Stimulated activated CD8-positive, alpha-beta memory T cell treated with anti-CD3 and anti-CD28 coated beads, Interleukin-15, amount 100 ng/mL, for 1 hour (primary cell): ENCODE measurements at places on chromosomes 7 and 10.

DNA sequence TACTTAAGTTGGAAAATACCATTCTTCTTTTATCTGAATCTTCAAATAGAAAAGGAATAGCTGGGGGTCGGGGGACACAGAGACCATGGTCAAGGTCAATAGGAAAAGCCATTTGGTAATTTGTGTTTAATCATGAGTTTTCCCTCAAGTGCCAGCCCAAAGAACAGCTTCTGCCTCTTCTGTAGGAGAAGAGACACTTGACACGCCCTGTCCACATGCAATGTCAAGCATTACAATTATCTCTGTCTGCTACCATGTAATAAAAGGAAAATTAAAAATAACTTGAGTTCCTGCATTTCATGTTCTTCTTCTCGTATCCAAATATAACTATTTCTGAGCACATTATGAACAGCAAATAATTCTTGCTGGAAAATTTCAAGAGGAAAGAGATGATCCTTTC lies 241.7 kb downstream of the IPMK start:
- no peak for DNase-seq

DNA sequence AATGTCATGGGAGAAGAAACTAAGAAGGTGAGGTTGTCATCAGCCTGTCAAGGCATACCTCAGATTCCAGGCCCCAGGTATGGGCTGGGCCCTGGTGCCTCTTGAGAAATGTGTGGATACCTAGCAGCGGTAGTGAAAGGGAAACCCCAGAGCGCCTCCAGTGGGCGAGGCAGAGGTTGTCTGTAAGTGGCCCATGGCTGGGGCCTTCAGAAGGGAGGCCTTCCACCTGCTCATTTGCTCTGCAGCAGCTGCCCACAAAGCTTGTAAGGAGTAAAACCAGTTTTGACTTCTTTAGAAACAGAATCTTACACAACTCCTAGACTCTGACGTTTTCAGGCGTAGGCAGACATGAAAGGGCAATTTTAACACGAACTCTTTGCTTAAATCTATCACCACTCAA lies 509.9 kb downstream of the PARD3 start:
- DNase-seq, result no peak

DNA sequence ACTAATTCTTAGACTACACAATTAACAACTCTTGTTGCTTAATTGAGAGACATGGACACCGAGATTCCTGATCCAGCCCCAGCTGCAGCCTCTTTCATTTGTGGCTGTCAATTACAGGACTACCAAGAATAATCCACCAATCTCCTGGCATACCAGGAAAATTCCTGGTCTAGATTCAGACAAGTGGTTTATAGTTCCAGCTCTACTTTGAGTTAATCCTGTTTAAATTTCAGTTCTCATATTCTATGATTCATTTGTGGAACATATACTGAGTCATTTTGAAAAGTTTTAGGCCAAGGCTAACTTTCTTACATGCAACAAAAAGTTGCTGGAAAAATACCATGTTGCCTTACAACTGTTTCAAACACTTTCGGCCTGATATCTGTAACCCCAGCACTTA lies 253.5 kb downstream of the MAGI2 start:
- no peak for DNase-seq

GRCh38 chr10:18501629-18502028 lies 149.8 kb downstream of the NSUN6 start:
- no peak for DNase-seq

DNA sequence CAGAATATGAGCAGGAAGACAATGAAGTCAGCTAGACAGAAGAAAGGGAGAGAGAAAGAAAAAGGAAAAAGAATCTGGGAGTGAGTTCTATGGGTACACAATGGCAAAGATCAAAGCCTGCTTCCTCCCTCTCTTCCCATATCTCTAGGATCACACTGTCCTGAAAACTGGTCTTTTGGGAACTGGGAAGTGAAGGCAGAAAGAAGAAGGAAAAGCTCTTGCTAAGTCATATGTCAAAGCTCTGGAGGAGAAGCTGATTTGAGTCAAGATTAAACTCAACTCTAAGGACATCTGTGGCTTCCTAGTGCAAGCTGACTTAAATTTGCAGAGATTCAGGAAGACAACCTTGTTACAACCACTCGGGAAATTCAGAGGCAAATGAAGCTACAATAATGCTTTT lies 147.5 kb downstream of the DOCK4 start:
- no peak for DNase-seq

- peak; percentile 18 for DNase-seq
Observed at GRCh38 chr10:100969187-100970075, at the start of gene SEMA4G. SEMA4G (plus strand) TSS chr10:100969504; CDS start chr10:100972913, 3,409 bp downstream.

DNA sequence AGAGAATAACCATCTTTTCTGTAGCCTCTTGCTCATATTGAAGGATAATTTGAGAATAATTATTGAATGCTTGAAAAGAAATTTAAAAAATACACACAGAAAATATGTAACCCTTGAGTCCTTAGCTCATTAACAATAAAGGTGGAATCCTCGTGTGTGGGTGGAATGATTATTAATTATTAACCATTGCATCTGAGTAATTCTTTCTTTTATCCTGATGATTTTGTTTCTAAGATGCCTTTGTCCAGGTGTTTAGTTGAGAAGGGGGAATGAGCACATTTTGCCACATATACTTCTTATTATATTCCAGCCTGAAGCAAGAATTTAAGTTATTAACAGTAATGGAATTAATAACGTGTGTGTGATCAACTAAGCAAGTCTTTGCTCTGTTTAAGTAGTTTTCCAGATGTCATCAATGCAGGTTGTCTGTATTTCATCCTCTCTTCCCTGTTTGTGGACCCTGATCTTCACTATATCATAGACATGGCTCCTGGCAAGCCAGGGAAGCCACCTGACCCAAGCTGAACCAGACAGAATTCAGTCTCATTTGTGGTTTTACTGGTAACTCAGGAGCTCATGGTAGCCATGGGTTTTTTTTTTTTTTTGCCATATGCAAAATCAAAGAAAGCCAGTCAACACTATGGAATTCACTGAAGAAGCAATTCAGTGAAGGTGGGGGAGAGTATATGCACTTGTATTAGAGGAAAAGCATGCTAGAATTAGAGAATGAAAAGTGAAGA lies 144.3 kb downstream of the KIF20B start:
- DNase-seq, result no peak

GRCh38 chr7:18189500-18190126 lies 162.0 kb upstream of the PRPS1L1 start:
- DNase-seq, result no peak

GRCh38 chr10:77436257-77436975 lies 201.2 kb downstream of the KCNMA1 start:
- no peak for DNase-seq

DNA sequence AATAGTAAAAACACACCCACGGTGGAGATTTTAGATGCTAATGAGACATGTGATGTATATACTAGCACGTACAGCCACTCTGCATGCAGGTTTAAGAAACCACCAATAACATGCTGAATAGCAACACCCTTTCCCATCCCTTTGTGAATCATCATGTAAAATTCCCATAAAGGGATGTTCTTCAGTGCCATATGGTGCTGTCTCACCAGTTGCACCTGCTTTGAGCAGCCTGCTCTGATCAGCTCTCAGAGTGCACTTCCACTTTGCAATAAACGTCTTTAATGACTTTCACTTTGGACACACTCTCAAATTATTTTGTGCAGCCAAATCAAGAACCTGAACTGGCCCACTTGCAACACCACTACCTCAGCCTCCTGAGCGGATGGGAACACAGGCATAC lies 615.0 kb downstream of the ANKRD7 start:
- DNase-seq, result no peak

- DNase-seq, result no peak
Observed at GRCh38 chr10:104002911-104003310, 36.0 kb downstream of the SLK start.

DNA sequence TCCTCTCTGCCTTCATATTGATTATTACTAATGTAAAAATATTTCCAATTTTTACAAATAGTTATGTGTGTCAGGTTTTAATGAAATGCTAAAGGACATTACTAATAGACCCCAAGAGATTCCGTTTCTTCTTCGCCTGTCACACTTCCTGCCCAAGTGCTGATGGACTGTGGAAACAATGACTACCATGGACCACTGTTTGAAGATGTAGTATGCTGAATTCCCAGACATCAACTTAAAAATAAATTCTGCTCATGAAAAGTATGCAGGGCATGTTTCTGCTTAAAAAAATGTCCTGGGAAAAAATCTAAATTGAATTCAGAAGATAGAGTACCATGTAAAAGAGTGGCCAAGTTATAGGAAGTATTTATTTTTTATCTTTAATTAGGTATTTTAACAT lies 52.1 kb downstream of the ST7 start:
- no peak for DNase-seq

DNA sequence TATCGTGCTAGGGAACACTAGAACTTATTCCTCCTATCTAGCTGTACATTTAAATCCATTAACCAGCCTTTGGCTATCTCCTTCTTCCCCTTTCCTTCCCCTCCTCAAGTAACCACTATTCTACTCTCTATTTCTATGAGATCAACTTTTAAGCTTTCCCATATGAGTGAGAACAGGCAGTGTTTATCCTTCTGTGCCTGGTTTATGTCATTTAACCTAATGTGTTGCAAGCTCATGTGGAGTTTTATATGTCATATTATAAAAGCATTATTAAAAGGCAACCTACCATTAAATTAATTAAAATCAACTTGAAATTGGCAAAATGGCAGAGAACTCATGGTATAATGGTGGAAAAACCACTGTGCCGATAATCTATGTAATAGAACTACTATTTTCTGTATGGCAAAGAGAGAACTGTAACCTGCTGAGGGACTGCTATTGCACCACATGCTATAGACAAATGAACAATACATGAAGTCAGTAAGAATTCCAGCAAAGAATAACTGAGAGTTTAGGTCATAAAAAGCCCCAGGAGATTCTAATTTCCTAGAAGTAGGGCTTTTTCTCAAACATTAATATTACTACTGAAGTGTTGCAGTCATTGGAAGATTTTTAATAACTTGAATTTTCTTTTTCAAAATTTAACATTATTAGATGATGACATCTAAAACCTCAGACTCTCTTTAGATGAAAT lies 81.8 kb downstream of the LRRN3 start:
- no peak for DNase-seq

DNA sequence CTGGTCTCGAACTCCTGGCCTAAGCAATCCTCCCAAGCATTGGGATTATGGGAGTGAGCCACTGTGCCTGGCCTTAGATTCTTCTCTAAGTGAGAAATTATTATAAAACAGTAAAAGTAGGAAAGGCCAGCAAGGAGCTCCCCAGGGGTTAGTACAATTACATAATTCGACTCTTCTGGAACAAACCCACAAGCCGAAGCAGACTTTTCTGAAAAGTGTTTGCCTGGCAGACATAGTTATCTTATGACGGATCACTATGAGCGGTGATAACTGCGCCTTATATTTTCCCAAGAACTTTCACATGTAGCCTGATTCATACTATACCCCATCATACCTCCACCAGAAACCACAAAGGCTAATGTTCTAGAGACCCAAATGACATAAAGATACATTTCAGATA lies 30.2 kb upstream of the SH3PXD2A start:
- no peak for DNase-seq

DNA sequence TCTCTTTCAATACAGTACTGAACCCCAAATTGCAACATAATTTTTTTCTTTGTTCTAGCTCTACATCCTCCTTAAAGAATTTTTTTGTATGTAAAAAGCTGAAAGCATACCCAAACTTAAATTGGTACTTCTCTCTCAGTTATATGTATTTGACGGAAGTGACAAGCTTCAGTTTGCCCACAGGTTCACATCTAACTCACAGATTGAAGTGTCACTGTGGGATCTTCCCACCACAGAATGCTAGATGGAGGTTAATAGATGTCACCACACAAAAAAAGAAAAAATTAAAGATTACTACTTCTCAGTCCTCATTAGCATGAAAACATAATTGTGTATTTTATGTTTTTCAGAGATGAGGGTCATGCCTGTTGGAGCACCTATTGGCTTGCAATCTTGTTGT lies 150.9 kb upstream of the GHITM start:
- DNase-seq, result no peak

DNA sequence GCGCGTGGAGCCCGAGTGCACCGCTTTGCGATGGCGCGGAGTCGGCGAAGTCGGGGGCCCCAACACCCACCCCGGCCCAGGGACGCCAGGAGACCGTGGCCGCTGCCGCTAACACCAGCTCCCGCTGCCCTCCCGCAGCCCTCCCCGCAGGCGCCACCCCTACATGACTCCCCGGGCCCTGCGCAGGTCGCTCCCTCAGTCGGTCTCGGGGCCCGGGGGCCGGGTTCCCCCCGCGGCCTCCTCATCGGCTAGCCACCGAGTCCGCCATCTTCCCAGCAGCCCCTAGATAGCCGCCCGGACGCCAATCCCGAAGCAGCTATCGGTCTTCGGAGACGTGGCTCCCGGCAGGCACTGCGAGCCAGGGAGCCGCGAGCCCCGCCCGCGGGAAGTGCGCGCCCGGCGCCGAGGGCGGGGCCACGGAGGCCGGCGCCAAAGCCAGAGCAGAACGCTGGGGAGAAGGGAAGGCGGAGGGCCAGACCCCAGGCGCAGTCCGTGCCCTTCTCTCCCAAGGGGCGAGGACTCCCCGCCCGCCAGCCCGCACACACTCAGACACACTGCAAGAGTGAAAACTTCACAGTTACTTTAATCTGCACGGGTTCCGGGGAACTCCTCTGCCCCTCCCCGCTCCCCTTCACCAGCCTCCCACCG lies at the start of gene FASTK:
FASTK (minus strand) TSS at position 288 of the 648 bp plus-strand sequence; CDS start at position 245, 43 bp downstream.
- DNase-seq, result peak; percentile 67

GRCh38 chr7:36651404-36651803 lies 72.9 kb downstream of the AOAH start:
- DNase-seq, result no peak

GRCh38 chr7:138773817-138774216 lies 24.0 kb upstream of the TMEM213 start:
- no peak for DNase-seq

DNA sequence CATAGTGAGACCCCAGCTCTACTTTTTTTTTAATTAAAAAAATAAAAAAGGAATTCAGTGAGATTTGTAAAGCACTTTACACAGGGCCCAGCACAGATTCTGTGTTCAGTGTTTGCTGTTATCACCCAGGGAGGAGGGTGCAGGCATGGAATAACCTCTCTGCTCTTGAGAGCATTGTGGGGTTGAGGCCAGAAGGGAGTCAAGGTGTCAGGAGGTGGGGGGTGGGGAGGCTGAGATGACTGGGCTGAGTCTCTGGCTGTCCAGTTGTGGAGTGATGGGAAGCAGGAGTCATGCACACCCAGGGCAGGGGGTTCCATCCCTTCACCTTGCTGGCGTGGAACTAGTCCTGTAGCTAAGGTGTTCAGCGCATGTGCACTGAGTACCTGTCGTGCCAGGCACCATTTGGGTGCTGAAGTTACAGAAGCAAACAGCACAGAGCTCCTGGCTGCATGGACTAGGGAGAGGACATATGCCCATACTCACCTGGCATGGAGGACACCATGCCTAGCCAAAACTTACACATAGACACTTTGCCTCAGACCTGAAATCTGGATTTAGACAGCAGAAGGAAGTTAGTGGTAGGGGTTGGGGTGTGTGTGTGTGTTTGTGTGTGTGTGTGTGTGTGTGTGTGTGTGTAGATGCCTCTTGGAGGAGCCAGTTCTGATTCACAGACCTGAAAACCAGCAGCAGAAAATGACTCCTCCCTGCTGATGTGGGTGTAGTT lies 69.2 kb upstream of the LRRC4 start:
- DNase-seq, result no peak

- DNase-seq, result no peak
Observed at GRCh38 chr7:110336423-110336822, 754.5 kb upstream of the LRRN3 start.
